Activated CD4-positive, CD25-positive, alpha-beta regulatory T cell treated with anti-CD3 and anti-CD28 coated beads, Interleukin-2, amount 50 U/mL, for 72 hours (primary cell): ENCODE measurements at places on chromosomes 2 and 18.
A peak's percentile ranks its signal among the peaks of the same experiment; 100 is the strongest.

- DNase-seq: no peak
Observed at GRCh38 chr2:235216901-235217300, 265.1 kb downstream of the SH3BP4 start.

- no peak for DNase-seq
Observed at GRCh38 chr2:133581010-133581760, 12.9 kb upstream of the NCKAP5 start.

- no peak for DNase-seq
Observed at GRCh38 chr2:149534674-149535073, 52.9 kb downstream of the MMADHC start.

DNA sequence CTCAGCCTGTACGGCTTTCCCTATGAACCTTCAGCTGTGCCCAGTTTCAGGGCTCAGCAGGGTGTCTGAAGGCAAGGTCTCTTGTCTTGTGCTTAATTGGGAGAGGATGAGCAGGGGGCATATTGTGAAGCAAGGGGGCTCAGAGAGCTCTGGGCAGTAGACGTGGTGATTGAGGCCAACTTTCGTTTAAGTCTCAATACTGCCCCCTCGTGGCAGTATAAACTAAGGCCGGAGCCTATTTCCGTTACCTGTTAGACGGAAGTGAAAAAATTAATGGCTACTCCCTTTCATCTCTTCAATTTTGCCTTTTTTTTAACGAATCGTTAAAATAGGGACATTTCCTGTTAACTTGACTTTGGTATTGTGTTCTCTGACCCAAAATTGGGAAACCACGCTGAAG is 193.4 kb downstream of the TDRD15 start:
- DNase-seq: peak; percentile 31

GRCh38 chr2:126220331-126220730 is 435.6 kb upstream of the GYPC start:
- DNase-seq: no peak

DNA sequence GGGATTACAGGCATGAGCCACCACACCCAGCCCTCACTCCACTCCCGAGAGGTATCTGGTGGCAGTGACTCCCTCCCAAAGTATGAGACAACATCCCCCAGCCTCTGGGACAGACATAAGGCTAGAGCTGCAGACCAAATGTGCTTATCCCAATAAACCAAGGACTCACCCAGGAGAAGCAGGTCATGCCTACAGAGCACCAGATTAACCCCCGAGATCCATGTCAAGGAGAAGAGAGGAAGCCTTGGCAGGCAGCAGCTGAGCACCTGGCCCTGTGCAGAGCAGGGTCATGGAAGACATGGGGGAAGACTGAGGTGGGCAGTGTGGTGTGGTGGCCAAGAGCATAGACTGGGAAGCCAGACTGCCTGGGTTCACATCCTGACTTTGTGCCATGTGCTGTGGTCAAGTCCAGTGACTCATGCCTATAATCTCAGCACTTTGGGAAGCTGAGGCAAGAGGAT is 7.2 kb downstream of the RAB11FIP5 start:
- no peak for DNase-seq

DNA sequence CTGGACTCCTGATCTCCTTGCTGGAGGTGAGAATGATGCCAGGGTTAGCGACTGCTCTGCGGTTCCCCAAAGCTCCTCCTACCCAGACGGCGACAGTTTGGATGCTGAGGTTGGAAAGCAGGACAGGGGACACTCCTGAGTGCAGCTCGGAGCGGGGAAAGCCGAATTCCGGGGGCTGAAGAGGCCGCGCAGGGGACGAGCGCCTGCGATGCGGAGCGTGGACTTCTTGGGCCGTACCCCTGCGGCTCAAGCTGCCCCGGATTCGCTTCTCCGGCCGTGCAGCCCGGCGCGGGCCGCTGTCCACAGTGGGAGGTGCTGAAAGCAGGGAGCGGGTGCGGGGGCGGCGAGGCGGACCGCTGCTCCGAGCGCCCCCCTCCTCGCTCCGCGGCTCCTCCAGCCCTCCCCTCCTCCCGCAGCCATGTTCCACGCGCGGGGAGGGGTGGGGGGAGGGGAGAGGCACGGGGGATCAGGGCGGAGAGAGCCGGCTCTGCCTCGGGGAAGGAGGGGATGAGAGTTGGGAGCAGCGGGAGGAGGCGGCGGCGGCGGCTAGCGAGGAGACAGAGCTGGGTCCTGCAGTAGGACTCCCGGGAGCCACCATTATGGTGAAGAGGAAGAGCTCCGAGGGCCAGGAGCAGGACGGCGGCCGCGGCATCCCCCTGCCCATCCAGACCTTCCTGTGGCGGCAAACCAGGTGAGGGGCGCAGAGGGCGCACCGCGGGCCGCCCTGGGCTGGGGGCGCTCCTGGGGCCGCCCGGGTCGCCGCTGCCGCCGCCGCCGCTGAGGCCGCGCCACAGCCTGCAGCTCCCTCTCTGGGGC is at the start of gene UNC80:
Gene UNC80 (plus strand): TSS at position 359 of the 816 bp plus-strand sequence. CDS start 241 bp downstream, at position 600.
- DNase-seq: peak; percentile 29

DNA sequence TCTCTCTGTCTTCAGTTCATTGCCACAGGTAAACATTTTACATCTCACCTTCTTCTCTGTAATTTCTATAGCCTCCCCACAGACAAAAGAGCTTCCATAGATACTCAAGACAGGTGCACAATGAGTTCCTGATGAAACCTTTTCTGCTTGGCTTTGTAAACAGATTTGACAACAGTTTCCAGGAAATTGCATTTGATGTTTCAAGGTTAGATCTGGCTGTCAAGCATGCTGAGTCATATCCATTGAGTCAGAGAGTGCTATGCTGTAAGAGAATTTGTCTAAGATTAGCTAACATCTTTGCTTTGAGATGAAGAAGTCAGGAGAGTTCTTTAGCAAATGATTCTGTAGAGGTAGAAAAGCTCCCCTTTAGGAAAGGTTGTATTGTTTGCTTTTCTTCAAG is 40.6 kb upstream of the MAP2 start:
- DNase-seq: no peak

GRCh38 chr2:28414583-28414982 is 21.9 kb downstream of the FOSL2 start:
- no peak for DNase-seq

DNA sequence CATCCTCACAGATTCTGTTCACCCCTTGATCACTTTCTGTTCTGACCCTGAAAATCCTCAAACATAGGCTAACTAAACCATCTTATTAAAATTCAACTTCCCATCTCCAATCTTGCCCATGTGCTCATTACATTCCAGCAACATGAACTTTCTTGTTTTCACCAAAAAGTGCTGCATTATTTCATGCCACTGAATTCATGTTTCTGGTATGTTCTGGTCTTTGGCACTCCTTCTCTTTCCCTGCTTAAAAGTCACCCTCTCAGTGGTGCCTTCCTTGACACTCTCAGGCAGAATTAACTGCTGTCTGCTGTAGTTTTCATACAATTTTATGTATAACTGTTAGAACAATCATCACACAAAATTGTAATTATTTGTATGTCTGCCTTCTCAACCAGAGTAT is 247.7 kb upstream of the RBMS1 start:
- no peak for DNase-seq

GRCh38 chr2:168256448-168256847 is 9.1 kb upstream of the STK39 start:
- DNase-seq: no peak

GRCh38 chr2:142536966-142537365 is 340.5 kb upstream of the KYNU start:
- DNase-seq: no peak

DNA sequence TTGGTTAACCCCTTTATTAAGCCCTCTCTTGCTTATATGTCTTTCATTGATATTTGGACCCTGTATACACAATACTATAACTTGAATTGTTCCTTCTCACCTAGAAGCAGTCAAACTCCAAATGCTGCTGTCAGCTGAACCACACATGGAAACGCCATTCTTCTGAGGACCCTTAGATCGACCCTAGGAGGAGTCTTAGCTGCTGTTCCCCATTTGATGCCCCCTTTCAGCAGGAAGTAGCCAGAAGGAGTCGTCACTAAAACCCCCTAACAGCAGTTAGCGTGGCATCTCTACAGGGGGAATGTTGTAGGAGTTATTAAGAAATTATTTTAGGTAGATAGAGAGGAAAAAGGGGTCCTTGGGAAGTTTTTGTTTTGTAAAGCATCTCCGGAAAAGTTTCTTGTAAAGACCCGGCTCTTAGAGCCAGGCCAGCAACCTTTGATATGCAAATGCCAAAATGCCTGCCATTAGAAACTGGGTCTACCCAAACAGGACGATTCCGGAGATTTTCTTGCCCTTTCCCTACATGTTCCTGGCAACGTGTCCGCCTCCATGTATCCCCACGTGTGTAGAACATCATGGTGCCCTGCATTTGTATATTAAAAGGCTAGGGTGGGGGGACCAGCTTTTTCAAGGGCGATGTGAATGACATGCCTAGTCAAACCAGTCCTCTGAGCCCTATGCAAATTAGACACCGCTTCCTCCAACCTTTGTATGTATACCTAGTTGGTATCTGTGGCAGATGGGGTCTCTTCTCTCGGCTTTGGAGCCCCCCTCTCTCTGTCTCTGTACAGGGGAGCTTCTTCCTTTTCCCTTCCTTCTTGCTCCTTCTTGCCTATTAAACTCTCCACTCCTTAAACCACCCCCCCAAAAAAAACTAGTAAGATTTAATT is 638.4 kb upstream of the POU3F3 start:
- DNase-seq: no peak

- no peak for DNase-seq
Observed at GRCh38 chr2:163177592-163177991, 339.0 kb upstream of the KCNH7 start.

GRCh38 chr2:622357-622756 is 54.8 kb downstream of the TMEM18 start:
- no peak for DNase-seq
